Fibroblast of gingiva (primary cell): ENCODE measurements at places on chromosomes 2 and 18.

- DNase-seq, result no peak
Observed at GRCh38 chr2:128777196-128778035, 458.7 kb upstream of the HS6ST1 start.

DNA sequence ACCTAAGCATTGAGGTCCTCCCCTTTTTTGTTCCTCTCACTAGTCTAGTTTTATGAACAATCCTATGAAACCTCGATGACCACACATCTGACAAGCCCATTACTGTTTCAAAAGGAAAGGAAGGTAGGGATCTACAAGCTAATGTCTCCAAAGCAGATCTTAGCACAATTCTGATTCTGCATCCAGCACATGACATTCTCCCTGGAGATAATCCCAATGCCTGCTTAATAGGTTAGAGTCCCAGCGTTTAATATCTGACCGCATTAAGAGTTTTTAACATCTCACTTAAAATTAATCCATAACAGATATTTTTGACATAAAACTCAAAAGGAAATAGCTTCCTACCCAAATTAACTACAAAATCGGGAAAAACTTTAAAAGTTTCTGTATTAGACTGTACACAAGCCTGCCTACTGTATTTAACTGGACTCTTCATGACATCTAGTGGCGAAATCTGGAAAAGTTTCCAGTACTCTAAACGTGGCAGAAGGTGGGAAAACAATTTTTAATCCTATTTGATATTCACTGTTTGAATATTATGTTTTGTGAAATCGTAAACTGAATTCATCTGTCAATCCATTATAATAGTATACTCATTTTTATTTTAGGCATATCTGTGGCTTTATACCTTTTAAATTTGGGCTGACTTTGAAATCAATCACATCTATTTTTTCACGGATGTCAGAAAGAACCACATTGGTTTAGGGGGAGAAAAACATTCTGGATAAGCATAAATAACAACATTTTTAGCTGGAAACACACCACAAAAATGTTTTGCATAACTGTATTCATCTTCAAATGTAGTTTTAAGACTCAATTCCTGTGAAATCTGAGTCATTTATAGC is 62.4 kb downstream of the TXNL1 start:
- DNase-seq, result peak; percentile 41

DNA sequence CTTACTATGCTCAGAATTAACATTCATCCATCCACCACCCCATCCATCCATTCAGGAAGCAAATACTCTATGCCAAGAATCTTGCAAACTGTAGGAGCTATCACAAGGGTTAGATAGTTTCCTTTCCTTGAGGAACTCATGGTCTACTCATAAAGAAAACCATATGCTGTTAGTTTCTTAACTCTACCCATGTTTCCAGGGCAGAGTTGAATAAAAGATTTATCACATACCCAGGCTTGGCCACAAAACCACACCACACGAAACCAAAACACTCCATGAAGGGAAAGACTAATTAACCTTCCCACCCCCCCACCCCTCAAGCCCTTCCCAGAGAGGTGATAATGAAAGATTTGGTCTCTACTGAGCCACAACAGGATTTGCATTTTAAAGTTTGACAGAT is 23.7 kb upstream of the MSGN1 start:
- peak; percentile 22 for DNase-seq

- peak; percentile 70 for DNase-seq
Observed at GRCh38 chr2:216031960-216032689, 18.8 kb upstream of the MREG start.

DNA sequence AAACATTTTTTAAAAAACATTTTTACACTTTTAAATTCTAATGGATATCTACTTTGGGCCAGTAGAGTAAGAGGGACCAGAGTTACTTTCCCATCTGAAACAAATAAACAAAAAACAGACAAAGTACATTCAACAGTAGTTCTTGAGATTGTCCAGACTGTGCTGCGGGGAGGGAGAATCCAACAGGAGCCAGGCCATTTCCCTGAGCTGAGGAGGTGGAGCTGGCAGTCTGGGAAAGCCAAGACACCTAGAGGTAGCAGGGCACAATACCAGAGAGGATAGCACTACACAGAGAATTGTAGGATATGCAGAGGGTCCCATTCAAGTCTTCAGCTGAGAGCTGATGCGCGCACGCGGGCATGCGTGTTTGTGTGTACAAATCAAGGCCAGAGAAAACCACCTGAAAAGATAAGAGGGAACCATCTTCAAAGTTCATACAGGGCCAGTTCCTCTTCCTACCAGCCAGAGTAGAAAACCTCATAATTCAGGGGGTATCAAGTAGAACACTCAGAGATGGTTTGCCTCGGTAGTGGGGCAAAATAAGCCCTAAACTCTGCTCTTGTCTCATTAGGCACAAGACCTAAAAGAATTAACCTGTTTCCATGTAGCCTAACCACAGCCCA is 44.0 kb downstream of the PTRHD1 start:
- DNase-seq, result no peak

- no peak for DNase-seq
Observed at GRCh38 chr18:63264871-63265270, 54.7 kb downstream of the BCL2 start.

DNA sequence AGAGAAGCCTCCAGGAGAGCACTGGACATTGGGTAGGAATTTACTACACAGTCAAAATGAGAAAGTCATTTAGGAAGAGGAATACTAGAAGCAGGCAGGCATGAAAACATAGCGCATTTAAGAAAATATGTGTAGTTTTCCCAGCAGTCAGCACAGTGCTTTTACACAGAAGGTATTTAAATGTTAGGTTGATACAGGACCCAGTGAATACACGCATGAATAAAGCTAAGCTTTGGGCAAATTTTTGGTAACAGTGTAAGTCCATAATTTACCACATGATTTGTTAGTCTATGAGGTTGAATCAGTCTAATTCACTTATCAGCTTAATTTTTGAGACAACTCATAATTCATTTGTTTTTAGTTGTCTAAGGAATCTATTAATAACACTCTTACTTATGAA is 421.7 kb upstream of the CDH20 start:
- no peak for DNase-seq

- DNase-seq, result peak; percentile 57
Observed at GRCh38 chr18:6878556-6879297, 149.2 kb downstream of the ARHGAP28 start.

DNA sequence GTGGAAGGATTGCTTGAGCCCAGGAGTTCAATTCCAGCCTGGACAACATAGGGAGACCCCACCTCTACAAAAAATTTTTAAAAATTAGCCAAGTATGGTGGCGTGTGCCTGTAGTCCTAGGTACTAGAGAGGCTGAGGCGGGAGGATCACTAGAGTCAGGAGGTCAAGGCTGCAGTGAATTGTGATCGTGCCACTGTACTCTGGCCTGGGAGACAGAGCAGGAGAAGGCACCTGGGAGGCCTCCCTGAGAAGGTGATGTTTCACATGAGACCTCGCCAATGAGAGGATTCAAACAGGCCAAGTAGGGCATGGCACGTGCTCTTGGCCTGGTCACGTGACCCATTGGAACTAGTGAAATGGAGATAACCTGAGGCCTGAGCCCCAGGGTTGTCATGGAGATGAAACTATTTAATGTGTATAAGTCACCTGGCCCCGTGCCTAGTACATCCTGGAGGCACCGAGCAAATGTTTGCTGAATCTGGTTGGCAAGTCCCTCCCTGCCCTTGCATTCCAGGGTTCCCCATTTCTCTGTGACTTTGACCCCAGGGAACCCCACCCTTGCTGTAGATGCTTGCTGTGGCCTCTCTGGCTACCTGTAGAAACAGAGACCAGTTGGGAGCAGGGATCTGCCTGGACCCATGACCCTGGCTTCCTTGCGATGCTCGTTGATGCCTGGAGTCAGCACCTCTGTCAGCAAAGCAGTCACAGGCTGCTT is 26.1 kb upstream of the ROCK2 start:
- peak; percentile 32 for DNase-seq

DNA sequence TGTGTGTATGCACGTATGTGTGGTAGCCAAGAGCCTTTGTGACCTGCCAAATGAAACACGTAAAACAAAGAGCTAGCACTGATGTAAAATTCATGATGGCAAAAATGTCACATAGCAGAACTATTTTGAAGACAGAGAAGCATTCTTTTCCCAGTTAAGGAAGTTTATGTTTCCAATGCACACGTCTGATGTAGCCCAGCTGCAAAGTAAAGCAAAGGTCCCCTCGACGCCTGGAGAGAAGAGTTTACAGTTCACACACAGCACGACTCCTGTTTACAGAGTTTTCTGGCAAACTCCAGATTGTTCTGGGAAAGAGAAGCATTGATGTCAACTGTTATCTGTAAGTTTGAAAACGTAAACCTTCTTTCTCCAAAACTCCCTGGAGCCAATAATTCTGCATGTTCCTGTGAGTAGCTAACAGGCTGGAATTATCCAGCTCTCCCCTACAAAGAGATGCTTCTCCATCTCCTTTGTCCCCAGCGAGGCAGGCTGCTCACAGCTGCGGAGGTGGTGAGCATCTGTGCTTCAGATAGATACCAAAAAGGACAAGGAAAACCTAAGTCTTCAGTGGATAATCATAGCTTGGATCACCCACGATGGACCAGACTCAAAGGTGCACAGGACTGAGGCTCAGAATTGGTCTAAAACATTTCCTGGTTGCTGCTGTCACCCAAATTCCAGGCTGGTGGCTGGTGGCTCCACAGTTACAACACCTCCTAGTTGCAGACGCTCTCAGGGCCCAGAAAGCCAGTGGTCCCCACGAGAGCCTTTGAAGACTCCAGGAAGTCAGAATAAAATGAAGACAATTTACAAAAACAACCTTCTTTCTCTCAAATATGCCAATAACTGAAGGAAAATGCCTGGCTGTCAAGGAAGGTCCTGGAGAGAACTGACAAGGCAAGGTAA is 87.4 kb downstream of the COL6A3 start:
- peak; percentile 56 for DNase-seq

GRCh38 chr2:96541398-96542152 is 5.0 kb downstream of the ARID5A start:
- DNase-seq, result peak; percentile 87

- DNase-seq, result no peak
Observed at GRCh38 chr2:80238692-80239469, 65.7 kb downstream of the LRRTM1 start.

GRCh38 chr2:27754138-27754588 is 17.4 kb upstream of the MRPL33 start:
- DNase-seq, result peak; percentile 66

GRCh38 chr2:232951891-232952290 is 61.2 kb downstream of the NGEF start:
- no peak for DNase-seq

- no peak for DNase-seq
Observed at GRCh38 chr18:56278421-56279003, 359.9 kb downstream of the TXNL1 start.

DNA sequence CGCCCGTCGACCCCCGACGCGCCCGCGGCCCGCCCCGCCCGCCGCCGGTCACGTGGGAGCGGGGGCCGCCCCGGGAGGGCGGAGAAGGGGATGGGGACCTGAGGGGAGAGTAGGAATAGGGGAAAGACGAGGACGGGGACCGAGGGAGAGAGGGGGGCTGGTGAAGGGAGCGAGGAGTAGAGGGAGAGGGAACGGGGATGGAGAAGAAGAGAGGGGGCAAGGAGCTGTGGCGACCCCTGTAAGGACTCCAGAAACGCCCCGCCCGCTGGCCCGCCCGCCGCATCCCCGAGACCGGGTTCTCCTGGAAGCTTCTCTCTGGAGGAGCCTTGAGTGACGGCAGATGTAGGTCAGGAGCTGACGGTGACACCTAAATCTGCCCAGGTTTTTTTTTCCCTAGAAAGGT is 615 bp downstream of the ADNP2 start:
- DNase-seq, result peak; percentile 27

DNA sequence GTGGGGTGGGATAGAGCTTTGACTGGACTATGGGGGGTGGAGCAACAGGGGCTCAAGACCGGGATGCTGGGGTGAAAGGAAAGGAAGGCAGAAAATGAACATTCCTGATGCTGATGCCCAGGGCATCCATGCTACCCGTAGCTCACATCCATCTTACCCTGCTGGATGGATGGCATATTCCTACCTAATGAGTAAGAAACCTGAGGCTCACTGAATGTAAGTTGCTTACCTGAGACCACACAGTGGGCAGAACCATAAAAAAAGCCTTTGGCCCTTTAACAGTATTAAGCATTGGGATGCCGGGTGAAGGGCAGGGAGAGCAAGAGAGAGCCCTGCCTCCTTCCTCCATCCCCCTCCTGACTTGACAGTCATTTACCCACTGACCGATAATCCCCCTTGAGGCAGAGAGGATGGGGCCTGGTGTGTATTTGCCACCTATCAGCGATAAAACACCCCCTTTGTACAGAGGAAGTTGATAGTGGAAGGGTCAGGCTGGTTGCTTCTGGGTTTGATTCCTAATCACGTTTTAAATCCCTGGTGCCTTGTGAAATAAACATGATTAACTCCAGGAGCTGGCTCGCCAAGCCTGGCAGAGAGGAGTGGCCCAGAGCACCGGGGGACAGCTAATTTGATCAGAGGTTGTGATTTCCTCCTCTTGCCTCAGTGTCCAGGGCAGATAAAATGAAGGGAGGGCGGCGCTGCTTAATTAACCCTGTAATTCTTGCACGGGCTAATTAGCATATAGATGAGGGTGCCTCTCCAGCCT is 105.9 kb upstream of the HS6ST1 start:
- DNase-seq, result no peak

DNA sequence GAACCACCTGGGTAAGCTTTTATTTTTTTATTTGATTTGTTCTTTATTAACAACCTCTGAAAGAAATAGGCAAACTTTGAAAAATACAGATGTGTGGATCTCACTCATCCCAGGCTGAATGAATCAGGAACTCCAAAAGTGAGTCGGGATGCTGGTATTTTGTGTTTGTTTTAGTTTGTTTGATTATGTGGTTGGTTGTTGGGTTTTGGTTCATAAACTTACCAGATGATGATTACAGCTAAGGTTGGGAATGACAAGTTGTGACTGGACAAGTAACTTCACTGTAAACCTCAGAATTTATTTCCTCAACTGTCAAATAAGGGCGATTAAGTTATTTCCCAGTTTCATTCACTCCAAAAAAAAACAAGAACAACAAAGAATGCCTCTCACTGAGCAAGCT is 80.5 kb upstream of the KIF5C start:
- no peak for DNase-seq

- DNase-seq, result no peak
Observed at GRCh38 chr2:200121931-200122330, 166.5 kb downstream of the MAIP1 start.

GRCh38 chr2:10538224-10538894 is 90.2 kb upstream of the ODC1 start:
- no peak for DNase-seq

- DNase-seq, result no peak
Observed at GRCh38 chr2:105557021-105557920, 158.4 kb upstream of the FHL2 start.

DNA sequence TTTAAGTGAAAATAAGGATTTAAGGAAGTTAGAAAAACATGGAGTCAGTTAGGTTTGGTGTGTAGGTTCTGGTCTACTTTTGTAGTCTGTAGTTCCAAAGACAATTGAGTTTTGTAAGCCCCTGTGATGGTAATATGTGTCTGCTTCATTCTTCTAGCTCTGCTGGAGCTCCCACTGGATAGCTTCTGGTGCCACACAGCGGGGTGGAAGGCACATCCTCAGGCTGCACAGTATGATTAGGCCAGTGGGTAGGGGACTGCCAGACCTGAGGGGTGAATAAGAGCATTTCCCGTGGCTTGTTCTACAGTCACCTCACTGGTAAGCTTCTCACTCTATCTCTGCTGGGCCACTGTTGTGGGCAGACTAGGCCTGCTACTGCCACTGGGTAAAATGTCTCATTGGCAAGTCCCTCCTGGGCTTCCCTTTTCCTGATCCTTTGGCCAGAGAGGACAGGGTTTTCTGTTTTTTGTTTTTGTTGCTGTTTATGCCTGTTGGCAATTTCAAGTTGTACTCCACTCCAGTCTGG is 44.5 kb downstream of the TMEM131 start:
- no peak for DNase-seq

- DNase-seq, result peak; percentile 10
Observed at GRCh38 chr2:168920504-168921157, 19.5 kb downstream of the G6PC2 start.

- DNase-seq, result no peak
Observed at GRCh38 chr2:16069663-16069932, 129.2 kb downstream of the MYCN start.
